ENCODE measurements at places on chromosomes 16 and 17.
A peak's percentile ranks its signal among the peaks of the same experiment; 100 is the strongest.

DNA sequence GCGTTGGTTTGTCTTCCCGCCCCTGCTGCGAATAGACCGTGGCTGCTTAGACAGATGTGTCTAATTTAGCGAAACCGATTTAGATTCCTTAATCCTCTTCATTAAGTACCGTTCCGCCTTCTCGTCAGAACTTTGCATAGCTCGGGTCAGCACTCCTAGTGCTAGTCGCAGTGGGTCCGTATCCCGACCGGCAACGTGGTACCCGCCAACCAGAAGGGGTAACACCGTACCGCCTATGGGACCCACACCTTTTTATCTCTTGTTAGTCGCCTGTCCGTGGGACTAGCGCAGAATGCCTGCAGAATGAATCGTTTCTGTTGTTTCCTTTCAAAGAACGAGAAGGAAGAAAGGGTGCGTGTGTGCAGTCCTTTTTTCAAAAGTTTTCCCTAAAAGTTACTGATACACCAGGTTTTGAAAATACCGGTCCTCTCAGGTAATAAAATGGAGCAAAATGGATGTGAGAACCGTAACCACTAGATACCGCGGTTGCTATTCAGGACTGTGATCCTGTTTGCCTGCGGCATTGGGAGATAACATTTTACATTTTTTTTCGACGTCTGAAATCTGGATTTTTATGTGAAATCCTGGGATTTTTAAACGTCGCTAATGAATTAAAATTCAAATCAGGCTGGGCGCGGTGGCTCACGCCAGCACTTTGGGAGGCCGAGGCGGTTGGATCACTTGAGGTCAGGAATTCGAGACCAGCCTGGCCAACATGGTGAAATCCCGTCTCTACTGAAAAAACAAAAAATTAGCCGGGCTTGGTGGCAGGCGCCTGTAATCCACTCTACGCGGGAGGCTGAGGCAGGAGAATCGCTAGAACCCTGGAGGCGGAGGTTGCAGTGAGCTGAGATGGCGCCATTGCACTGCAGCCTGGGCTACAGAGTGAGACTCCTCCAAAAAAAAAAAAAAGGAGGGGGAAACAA, 998 bp upstream of the SRSF1 start:
- no peak for DNase-seq

DNA sequence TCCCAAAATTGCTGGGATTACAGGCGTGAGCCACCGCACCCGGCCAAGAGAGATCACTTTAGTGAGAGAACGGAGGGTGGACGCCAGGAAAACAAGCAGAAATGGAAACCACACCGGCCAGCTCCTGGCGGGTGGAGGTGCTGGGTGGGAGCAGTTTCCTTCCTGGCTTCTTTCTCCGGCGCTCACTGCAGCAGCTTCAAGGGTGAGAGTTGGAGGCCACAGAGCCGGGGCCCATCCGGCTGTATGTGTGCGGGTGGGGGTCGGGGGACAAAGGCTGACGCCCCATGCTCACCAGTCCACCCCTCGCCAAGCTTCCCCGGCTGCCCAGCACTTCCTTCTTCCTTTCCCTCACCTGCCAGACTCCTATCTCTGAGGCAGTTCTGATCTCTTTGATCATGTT, 13.5 kb upstream of the BHLHA9 start:
- no peak for DNase-seq

DNA sequence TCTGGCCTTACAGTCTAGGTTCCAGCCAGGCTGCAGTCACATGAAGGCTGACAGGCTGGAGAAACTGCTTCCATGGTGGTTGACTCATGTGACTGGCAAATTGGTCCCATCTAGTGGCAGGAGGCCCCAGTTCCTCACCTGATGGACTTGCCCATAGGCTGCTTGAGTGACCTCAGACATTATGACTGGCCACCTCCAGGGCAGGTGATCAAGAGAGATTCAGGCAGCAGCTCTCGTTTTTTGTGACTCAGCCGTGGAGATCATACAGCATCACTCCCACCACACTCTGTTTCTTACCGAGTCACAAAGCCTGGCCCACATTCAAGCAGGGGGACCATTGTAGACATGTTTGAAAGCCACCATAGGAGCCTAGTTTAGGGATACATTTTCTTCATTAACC, 34.5 kb downstream of the SIAH1 start:
- DNase-seq = no peak

DNA sequence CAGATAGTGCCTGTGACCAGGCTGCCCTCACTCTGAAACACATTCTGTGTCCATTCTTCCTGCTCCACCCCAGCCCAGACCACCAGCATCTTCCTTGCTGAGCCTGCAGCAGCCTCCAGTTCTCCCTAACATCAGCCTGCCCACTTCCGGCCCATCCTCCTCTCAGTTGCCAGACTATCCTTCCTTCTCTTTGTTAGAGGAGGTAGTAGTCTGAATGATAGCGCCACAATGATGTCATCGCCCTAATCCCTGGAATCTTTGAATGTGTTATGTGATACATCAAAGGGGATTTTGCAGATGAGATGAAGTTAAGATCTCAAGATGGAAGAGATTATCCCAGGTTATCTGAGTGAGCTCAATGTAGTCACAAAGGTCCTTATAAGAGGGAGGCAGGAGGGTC, 3.2 kb upstream of the ZDHHC1 start:
- DNase-seq = no peak

DNA sequence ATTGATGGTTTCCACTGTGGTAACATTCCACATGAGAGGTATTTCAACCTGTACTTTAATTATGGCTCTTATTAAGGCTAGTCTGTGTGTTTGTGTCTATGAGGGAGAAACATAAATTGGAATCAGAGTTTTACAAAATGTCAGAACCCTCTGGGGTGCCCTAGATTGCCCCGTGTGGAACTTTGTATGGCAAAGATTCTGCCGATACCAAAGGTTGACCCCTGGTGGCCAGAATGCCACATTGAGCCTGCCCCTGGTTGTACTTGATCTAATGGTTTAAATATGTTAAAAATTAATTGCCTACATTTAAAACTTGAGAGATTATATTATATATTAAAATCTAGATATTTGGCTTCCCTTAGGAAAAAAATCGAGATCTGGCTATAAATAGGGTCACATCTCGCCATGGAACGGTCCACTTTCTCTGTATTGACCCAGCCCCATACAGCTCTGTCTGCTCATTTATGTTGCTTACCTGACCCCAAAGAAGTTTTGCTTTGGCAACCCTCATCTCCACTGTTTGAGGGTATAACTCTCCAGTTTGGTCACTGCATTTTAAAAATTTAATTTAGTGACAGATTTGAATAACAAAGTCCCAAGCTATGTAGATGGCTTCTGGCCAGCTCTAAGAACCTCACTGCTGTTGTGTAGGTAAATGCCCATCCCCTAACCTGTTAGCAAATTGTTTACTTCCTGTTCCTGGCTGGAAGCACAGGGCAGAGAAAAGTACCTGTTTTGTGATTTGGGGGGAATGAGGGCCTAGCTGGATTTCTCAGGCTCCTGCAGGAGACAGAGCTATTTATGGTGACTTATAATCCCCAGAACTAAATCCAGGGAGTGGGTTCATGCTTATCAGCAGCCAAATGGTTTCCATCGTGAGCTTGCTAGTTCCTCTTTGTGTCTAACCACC, 95.0 kb downstream of the PLCG2 start:
- DNase-seq = peak; percentile 3

DNA sequence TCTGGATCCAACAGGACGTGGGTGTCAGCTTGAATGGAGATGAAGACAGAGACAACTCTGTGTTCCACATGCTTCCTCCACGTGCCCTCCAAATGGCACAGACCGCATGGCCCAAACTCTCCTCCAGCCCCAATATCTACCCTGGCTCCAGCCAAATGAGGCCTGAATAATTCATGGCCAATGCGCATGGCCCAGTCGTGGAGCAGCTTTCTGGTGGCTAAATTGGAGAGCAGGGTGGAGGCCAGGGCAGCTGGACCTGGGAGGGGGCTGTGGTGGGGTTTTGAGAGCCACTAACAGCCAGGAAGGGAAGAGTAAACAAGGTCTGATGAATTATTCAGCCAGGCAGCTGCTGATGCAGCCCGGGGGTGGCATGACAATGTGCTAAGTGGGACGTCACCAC, 96.7 kb upstream of the TMEM132E start:
- no peak for DNase-seq

- DNase-seq = no peak
Measured at GRCh38 chr16:71709229-71709781, 15.2 kb downstream of the PHLPP2 start.

DNA sequence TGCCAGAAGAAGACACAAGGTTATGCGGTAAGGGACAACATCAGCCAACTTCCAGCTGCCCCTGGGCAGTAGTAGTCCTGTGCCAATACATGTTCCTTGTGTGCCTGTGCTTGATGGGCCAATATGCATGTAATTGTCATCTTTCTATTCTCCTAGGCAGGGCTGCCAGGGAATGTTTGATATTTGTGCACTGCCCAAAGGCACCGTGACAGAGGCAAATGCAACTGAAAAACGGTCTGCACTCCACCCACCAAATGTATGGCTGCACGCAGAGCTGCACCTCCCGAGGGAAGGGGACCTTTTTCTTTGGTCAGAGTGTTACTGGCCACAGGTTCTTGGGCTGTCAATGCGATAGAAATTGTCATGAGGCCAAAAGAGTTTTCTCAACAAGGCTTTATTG, 207.1 kb downstream of the LGALS9B start:
- DNase-seq = no peak

DNA sequence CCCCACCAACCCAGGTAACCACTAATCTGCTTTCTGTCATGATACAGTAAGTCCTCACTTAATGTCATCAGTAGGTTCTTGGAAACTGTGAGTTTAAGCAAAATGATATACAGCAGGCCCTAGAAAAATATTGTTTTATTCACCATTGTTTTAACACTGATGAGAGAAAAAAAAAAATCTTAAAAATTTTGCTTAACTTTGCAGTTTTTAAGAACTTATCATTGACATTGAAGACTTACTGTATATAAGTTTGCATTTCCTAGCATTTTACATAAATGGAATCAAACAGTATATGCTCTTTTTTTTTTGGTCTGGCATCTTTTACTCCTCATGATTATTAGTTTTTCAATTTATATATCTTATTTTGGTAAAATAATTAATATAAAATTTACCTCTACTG, 19.5 kb upstream of the CLTC start:
- DNase-seq = no peak

- DNase-seq = no peak
Measured at GRCh38 chr16:56316545-56316944, 108.8 kb downstream of the AMFR start.

DNA sequence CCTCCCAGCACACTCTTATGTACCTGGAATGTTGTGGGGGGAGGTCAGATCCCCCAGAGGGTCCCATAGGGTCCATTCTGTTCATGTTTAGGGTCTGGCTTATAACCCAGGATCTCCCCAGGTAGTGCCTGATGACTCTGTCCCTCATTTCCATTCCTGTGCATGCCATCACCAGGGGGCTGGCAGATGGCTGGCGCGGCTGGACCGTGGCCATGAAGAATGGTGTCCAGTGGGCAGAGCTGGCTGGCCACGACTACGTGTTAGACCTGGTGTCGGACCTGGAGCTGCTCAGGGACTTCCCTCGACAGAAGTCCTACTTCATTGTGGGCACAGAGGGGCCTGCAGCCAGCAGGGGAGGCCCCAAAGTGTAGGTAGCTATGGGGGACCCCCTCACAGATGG, 35.0 kb upstream of the ALKBH5 start:
- no peak for DNase-seq

GRCh38 chr16:26701243-26701886, 365.4 kb upstream of the C16orf82 start:
- DNase-seq = no peak

- DNase-seq = no peak
Measured at GRCh38 chr17:41394254-41394996, 3.0 kb downstream of the KRT31 start.

- DNase-seq = no peak
Measured at GRCh38 chr16:83458612-83459011, 349.2 kb upstream of the HSBP1 start.

GRCh38 chr17:50153650-50154575, 3.4 kb upstream of the PPP1R9B start:
- DNase-seq = no peak

GRCh38 chr17:17060930-17061329, 18.7 kb downstream of the MPRIP start:
- no peak for DNase-seq
